ENCODE measurements at places on chromosomes 1 and 21.

DNA sequence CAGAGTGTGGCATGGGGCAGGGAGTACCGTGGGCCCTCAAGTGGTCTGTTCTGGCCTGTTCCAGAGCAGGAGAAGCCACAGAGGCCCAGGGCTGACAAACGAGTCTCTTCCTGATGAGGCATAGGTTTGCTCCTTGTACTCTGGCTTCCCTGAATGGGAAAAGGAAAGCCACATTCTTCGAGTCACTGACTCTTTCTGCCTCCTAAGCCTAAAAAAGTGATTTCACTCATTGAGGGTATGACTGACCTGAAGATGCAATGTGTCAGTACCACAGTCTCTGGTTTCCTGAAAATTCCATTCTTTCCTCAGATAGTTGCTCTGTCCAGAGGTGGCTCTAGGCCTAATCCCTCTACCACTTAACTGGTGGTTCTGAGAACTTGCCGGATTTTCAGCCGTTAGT, 92.3 kb downstream of the KCNN3 start:
- no peak for DNase-seq

DNA sequence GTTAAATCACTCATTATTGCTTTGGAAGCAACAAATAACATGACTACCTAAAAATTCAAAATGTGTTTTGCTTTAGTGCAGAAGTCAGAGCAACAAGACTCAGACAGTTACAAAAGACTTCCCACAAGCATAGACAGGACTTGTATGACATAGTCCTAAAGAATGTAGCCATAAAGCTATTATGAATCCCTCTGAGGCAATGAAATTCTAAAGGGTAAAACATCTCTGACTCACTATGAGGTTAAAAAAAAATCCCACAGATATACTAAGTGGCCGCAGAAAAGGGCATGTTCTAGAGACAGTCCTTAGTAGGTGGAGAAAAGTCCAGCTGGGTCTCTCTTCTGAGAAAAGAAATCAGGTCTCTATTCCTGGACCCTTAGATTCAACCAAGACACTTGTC, 4.9 kb downstream of the PRKAB2 start:
- DNase-seq, result no peak

GRCh38 chr1:7094509-7094908, 309.3 kb downstream of the CAMTA1 start:
- DNase-seq, result no peak

DNA sequence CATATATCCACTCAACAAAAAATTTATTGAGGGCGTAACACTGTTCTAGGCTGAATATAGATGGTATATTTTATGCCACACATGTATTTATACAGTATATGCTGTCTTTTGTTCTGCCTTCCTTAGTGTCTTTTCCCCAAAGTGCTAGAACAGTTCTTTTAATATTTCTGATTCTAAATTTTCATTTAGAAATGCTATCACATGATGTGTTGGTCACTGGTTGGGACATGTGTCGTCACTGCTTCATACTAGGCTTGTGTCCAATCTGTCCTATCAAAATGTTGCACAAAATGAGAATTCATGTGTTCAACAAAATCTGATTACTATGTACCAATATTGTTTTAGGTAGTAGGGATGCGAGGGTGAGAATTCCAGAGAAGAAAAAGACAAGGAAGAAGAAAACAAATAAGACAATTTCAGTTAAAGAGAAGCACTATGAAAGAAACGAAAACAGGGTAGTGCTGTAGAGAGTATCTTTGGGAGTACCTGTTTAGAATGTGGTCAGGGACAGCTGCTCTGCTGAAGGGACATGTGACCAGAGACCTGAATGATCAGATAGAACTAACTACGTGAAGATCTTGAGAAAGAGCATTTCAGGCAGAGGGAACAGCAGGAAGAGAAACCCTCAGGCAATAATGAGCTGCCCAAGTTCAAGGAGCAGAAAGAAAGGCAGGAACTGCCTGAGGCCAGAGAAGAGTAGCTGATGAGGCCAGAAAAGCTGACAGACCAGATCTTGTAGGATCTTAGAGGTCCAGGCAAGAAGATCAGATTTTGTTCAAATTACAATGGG, 1.3 kb downstream of the KMO start:
- no peak for DNase-seq

- DNase-seq, result peak; percentile 54
Measured at GRCh38 chr1:212699625-212700222, at the start of gene BATF3. Gene BATF3, minus strand, starts transcription at chr1:212699840. Its CDS starts 78 bp downstream, at chr1:212699762.

DNA sequence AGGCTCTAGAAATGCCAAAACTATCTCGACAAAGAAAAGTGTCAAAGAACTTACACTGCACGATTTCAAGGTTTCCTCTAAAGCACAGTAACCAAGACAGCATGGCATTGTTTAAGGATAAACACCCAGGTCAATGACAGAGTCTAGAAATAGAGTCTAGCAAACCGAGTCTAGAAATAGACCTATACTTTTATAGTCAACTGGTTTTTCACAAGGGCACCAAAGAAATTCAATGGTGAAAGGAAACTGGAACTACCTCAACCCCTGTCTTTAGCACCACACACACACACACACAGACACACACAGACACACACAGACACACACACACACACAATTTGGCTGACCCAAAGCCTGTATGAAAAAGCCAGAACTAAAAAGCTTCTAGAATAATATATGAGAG, 67.1 kb upstream of the PGBD5 start:
- DNase-seq, result no peak

DNA sequence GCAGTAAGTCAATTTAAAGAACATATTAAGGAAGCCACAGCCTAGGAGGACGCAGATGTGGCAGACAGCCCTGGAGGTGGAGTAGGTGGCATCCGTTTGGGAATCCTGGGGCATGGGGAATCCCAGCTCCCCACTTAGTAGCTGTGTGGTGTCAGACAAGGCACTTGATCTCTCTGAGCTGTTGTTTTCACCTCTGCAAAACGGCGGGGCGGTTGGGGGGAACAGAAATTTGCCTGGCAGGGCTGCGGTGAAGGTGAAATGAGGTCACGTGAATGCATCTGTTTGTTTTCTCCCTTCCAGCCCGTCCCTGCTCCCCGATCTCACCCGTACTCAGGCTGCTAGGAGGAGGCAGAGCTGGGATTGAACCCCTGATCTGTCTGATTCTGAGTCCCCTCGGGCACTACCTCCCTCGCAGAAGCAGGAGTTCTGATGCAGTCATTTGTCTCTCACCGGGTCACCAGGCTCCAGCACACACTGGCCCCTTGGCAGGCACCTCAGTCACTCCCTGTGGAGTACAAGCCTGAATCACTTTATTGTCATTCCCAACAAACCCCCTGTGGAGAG, 2.2 kb upstream of the LAPTM5 start:
- DNase-seq, result no peak
